ENCODE measurements at places on chromosomes 1 and 21.

DNA sequence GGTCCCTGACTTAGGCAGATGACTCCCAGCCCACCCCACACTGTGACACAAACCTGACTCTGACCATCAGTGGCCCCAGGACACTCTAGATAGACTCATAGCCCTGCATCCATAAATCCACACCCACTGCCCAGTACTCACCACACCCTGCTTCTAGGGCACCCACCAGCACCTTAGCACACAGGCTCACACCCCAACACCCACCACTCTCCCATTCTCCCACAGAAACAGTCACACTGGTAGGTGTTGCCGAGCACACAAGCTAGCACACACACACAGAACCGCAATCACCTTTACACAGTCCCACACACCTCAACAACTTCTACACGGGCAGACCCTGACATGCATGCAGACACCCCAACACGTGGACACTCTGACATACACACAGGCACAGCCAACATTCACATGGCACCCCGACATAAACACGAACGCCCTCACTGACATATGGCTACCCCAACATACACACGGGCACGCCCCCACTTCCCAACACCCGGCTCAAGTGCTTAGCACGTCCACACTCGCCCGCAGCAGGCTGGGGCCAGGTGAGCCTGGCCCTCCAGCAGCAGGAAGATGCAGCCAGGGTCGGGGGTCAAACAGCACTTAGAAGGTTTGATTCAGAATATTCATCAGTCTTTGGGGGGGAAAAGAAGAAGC, 105.5 kb upstream of the TARDBP start:
- DNase-seq = no peak

DNA sequence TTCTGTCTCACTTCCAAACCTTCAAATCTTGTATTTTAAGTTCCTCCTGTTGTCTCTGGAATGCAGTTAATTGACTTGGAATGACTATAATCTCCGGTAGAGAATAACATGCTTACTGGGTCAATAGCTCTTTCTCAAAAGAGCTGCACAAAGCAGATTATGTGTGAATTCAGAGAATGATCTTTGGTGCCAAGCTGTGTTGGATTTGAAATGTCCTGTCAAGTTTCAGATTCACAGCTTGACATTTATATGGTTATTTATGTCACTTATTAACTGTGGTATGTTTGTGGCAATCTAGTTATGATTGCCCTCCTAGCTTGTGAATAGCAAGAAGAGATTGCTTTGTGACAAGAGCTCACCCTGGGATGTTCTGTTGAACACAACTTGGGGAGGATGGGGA, 128.3 kb upstream of the KCNE2 start:
- no peak for DNase-seq

DNA sequence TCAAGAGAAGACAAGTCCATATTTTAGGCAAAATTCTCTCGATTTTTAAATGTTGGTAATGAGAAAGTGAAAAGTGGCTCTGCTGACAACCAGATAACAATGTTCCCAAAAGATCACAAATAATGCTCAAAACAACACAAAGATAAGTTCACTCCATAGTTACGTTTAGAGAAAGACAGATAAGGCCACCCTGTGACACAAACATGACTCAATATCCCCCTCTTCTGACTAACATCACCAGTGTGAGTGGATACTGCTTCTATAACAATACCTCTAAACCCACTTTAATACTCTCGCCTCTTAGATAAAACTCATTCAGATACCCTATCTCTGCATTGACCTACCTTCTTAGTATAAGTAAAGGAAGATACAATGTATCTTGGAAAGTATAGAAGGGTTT, 51.2 kb upstream of the RGS7 start:
- no peak for DNase-seq

DNA sequence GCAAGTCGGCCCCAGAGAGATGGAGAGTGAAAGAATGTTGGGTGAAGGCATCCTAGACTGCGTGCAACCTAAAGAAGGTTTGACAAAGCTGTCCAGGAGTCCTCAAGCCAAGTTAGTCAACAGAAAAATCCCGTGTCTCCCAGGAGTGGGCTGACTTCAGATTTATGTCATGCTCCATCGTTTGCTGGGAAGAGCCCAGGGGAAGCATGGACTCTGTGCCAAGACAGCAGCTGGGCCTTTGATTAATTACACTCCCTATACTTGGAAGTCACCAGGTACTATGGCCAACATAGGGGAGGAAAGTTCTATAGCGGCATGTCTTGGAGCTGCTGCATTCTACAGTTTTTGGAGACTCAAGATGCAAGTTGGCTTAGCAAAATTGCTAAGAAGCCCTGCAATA, 247.4 kb downstream of the KAZN start:
- no peak for DNase-seq

GRCh38 chr21:41418393-41418792, 7.6 kb upstream of the MX1 start:
- DNase-seq = peak; percentile 54

Data from osteocyte (in vitro differentiated cells).